ENCODE measurements at places on chromosomes 3 and 15.

- DNase-seq: no peak
Observed at GRCh38 chr15:91589360-91589759, 264.1 kb upstream of the SLCO3A1 start.

DNA sequence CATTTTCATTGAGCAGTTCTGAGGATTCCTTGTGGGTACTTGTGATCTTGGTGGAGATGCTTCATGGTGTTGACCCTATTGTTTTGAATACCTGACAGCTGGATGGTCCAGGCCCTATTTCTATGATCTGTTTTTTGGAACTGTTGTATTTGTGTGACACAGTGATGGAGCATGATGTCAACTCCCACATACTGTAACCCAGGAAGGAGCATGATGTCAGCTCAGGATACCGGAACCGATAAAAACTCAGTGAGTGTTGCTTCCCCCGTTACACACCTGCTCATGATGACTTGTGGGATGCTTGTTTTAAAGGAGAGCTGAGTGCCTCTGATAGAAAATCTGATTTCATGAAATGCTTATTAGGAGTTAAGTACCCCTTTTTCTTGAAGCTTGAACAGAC lies 45.1 kb downstream of the ZBTB38 start:
- DNase-seq: no peak

- DNase-seq: no peak
Observed at GRCh38 chr3:157180262-157180661, 20.3 kb upstream of the CCNL1 start.

DNA sequence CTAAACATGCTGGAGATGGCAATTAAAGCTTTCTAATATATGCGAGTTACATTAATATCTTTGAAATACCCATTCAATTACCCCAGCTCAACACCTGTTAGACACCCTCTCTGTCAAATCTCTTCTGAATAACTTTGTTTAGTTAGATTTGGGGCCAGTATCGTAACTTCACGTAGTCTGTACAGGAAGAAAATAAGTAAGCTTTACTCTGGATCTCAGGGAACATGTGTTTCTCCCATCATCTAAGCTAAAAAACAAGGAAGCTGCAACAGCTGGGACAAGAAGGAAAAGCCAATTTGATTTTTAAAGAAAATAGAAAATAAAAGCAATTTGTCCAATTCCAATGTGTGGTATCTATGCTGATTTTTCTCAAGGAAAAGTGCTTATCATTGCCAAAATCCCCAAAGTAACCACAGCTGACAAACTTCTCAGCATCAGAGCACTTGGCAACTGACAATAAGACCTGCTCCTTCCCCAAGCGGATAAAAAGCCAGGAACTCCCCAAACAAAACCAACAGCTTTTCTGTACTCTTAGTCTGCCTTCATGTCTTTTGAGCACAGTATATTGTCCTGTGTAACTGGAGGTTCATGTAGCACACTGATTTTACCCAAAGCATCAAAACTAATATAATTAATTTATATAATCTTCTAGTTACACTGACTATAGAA lies 279.1 kb downstream of the ZBTB20 start:
- DNase-seq: no peak

GRCh38 chr3:172787746-172788145 lies 37.2 kb downstream of the ECT2 start:
- no peak for DNase-seq

- DNase-seq: no peak
Observed at GRCh38 chr3:64650715-64651114, 37.1 kb downstream of the ADAMTS9 start.

GRCh38 chr15:40108061-40108854 lies 421 bp downstream of the BMF start:
- no peak for DNase-seq

- DNase-seq: peak; percentile 42
Observed at GRCh38 chr15:34367101-34368081, at the start of gene LPCAT4. LPCAT4 (minus strand) TSS chr15:34367196; CDS start chr15:34367100, 96 bp downstream.

DNA sequence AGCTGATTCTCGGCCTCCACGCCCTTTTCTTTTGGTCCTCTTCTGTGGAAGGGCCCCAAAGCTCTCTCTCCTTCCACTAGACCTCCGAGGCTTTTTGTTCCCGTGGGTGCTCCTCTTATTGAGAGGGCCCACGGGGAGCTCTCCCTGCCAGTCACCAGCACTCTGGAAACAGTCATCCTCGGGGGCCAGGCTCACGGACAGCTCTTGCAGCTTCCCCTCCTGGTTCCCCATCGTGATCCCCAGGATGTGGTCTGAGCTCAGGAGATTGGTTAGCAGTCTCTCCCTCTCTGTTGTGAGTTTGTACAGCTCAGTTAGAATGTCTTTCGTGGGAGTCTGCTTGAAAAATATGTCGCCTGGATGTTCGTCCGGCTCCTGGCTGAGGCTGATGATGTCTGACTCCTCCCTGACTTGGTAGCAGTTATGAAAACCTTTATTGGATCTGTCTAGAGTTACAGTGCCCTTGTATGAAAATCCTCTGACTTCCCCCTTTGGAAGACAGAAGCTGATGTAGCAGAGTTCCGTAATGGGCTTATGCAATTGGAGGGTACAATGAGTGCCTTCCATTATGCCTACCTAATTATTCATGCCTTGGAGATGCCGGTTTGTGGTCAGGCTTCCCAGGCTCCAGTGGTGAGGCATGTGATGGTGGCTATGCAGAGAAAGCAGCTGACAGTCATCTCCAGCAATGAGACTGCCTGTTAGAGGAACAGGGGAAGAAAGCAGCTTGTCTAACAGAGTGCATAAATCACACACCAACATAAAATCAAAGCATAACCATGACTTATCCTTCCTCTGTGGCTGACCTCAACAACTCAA lies 40.0 kb downstream of the FMN1 start:
- no peak for DNase-seq

- no peak for DNase-seq
Observed at GRCh38 chr3:139132976-139133375, 88.3 kb upstream of the PRR23C start.

- DNase-seq: peak; percentile 12
Observed at GRCh38 chr3:148992027-148992634, 791 bp downstream of the GYG1 start.

DNA sequence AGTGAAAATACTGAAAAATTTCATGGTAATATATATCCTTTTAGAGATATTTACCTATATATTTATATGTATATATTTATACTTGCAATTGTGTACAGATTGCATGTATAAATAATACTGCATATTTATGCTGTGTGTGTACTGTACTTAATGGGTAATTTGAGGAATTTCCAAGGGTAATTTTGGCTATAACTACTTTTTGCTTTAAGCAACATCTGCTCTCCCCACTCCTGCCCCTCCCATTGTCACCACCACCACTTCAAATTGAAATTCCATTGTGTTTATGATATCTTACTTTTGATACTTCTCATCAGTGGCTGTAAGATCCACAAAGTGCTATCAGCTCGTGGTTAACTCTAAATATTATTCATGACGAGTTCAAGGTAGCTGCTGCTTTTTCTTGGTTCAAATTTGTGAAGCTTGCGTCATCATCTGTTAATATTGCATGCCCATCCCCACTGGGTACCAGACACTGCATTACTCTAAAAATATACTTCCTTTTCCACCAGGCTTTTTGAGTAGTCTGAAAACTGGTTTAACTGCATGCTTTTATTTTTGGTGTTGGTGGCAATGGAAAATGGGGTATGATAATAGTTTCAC lies 91.7 kb upstream of the MITF start:
- DNase-seq: peak; percentile 40

DNA sequence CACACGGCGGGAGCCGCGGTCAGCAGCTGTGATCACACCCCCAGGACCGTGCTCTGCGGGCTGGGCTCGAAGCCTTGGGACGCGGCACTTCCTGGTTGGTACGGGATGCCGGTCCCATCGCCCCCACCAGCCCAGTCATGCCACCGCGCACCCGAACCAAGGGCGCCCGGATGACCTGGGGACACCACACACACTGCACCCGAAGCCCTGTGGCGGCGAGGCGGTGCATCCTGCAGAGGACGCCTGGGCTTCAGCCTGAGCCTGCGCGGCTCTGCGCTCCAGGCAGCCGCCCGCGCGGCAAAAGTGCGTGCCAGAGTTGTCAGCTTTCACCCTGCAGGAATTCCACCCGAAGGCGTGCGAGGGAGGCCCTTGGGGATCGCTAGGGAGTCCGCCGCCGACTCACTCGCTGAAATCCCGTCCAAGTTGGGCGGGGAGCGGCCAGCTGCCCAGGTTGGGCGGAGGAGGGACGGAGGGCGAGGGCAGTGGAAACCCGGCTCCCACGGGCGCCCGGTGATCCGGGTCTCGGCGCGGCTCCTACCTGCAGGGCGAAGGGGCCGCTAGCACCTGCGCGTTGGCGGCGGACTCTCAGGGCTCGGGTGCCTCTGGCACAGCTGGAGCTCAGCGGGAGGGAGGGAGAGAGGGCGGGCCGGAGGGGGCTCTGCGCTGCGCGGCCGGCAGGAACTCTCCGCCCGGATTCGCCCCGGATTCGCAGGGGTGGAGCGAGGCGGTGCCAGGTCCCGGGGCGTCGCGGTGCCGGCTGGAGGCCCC lies at the start of gene PLD1:
PLD1 (minus strand) TSS at position 623 of the 768 bp plus-strand sequence. CDS start 72,432 bp downstream, outside the sequence.
- peak; percentile 86 for DNase-seq

GRCh38 chr3:81985996-81986723 lies 224.7 kb upstream of the GBE1 start:
- no peak for DNase-seq

DNA sequence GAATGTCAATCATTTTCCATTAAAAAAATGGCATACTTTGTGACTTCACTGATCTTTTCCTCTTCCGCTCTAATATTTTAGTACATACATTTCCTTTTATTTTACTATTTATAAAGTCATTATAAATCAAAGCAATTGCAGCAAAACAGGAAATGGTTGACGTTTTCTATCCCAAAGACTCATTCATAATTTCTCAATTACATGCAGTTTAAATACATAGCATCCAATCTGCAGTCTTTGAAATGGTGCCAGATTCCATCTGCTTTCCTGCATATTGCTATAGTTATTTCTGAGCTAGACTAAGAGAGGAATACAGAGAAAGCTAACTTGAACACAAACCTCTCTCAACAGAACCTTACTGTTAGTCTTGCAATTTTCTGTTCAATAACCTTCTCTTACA lies 179.8 kb downstream of the ZPLD1 start:
- no peak for DNase-seq

GRCh38 chr15:62712455-62712839 lies 330.1 kb upstream of the TPM1 start:
- DNase-seq: no peak

- DNase-seq: no peak
Observed at GRCh38 chr3:148464246-148464645, 233.5 kb upstream of the AGTR1 start.

GRCh38 chr15:36130641-36131310 lies 448.6 kb upstream of the CDIN1 start:
- DNase-seq: no peak

- DNase-seq: no peak
Observed at GRCh38 chr3:191300422-191300821, 28.8 kb upstream of the CCDC50 start.

GRCh38 chr3:157472648-157473047 lies 30.6 kb downstream of the VEPH1 start:
- DNase-seq: no peak

GRCh38 chr3:137972396-137972795 lies 37.6 kb upstream of the CLDN18 start:
- no peak for DNase-seq

DNA sequence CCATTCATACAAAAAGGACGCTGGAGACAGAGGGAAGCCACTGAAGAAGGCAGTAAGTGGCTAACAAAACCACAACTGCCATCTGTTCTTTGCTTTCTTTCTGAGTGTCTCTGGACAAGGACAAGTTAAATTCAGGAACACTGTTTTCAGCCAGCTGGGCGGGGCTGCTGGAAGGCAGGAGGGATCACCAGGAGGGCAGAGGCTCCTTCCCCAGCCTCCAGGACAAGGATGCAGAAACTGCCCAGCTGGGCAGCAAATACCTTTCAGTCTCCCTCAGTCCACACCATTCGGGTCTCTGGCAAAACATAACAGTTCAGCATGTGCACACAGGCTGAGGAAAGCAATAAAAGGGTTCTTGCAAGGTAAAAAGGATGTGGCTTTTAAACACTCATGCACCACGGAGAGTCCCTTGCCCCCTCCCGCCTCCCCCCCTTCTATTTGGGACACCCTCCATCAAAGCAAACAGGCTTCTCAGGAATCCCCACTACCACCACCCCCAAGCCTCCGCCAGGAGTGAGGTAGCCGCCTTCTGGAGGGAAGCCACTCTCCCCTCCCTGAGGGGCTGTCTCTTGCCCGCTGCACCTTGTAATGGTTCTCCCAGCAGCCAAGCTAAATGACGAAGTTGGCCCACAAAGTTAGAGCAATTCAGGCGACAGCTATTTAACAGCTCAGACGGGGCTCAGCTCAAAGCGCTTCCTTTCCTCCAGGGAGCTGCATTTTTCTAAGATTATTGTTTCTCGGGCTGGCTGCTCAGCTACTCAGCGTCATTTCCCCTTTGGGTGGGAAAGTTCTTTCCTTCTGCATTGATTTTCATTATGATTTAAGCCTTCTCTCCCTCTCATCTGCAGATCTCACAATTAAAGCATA lies 3.8 kb downstream of the HEG1 start:
- peak; percentile 48 for DNase-seq

- no peak for DNase-seq
Observed at GRCh38 chr15:73382115-73382514, 13.4 kb upstream of the HCN4 start.

GRCh38 chr3:105772635-105773034 lies 96.2 kb downstream of the CBLB start:
- DNase-seq: no peak

DNA sequence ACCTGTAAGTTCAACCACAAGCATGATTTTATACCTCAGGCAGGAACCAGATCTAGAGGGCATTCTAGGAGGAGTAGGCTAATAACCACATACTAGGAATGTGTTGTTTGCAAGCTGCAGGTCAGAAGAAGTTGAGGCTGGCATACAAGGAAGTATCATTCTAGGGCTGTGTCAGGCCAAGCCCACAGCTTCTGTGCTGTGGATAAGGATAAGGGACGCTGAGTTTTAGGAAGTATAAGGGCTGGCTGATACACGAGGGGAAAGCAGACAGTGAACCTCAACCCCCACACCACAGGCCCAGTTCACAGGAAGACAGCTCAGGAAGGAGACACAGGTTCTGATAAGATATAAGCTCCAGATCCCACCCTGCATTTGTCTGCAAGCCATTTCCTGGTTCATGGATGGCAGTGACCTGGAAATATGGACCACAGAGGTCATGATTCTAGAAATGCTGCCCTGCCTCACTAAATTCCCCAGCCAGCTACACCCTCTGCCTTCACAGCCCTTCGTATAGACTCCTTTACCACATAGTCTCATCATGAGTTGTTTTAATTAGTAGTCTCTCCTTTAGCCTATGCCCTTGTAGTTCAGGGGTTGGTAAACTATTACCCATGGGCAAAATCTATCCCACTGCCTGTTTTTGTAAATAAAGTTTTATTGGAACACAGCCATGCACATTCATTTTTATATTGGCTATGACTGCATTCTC lies 260.7 kb downstream of the OPA1 start:
- peak; percentile 89 for DNase-seq

All from Kasumi-1 (cell line).